GM23338 (cell line): ENCODE measurements at places on chromosomes 2 and 18. TPM values are rescaled to one million over a fixed set of nuclear protein-coding genes. Genes with fewer than 3 reads are reported as not detected.

The SERPINB4 gene
- 1.1 and 1.2 TPM in 2 replicates for total RNA-seq

The TOGARAM2 gene
- total RNA-seq: 0.47 and 1.8 TPM in 2 replicates

The RALB gene
- 16.4 and 17.4 TPM in 2 replicates for total RNA-seq

The FAP gene
- total RNA-seq: not detected in 2 replicates

The MC4R gene
- total RNA-seq: not detected in 2 replicates

The ABCG8 gene
- 0.31 and 0.35 TPM in 2 replicates for total RNA-seq

The ASB18 gene
- not detected in 2 replicates for total RNA-seq

The GKN2 gene
- total RNA-seq: not detected in 2 replicates

The FAM110C gene
- 20.9 and 24.8 TPM in 2 replicates for total RNA-seq

The PFN4 gene
- total RNA-seq: 0.28 TPM in 1 of 2 replicates, not detected in the other

The RAB6C gene
- not detected in 2 replicates for total RNA-seq

The ELOA2 gene
- total RNA-seq: not detected in 2 replicates

The ZSWIM2 gene
- total RNA-seq: not detected in 2 replicates

The STARD6 gene
- not detected in 2 replicates for total RNA-seq

The COLEC12 gene
- 3.2 and 4.0 TPM in 2 replicates for total RNA-seq

The PROKR1 gene
- total RNA-seq: 5.2 and 5.3 TPM in 2 replicates

- no peak overlapping the region for H3K27ac ChIP-seq
- H3K36me3 ChIP-seq: no peaks in the 10 kb centered on the region
Measured at GRCh38 chr2:187055463-187055862, 206.5 kb upstream of the ZSWIM2 start.

DNA sequence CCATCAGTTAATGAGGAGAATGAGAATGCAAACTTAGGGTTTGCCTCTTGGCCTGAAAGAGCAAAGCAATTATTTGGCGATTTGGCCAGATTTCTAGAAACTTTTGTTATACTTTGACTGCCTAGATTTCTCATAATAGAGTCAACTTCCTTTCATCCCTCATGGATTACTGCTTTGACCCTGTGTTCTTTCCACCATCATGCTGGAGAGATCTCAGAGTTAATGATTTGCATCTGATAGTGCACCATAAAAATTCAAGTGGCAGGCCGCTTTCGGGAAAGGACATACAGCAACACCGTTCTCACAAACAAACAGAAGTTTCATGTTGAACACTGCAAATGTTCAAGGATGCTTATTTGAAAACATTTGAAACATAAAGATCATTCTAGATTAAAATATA lies 143.7 kb upstream of the ZFP36L2 start:
- no peak overlapping the region for H3K4me3 ChIP-seq
- no peak overlapping the region for H3K27ac ChIP-seq
- no peaks in the 10 kb centered on the region for H3K27me3 ChIP-seq
- no peaks in the 10 kb centered on the region for H3K36me3 ChIP-seq

- no peaks in the 10 kb centered on the region for H3K4me1 ChIP-seq
- no peaks in the 10 kb centered on the region for H3K36me3 ChIP-seq
- H3K27ac ChIP-seq: no peak overlapping the region
- no peak for DNase-seq
- no peaks in the 10 kb centered on the region for H3K27me3 ChIP-seq
Measured at GRCh38 chr2:9778471-9779316, 64.6 kb upstream of the TAF1B start.

DNA sequence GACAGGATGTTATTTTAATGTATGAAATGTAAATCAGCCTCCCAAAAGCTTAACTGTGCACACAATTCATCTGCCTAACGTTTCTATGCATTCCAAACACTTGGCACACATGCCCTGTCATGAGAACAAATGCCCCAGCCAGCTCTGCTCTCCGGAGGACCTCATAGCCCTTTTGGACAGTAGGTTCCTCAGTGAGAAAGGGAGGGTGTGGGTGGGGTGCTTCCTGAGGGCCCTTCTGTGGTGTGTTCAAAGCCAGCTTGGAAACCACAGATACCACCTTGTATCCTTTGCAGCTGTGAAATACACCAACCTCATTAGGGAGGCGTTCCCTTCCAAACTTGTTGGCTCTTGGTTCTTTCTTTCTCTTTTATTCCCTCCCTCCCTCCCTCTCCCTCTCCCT lies 102.2 kb upstream of the ASB18 start:
- no peak overlapping the region for H3K27ac ChIP-seq
- DNase-seq: no peak
- no peaks in the 10 kb centered on the region for H3K27me3 ChIP-seq

DNA sequence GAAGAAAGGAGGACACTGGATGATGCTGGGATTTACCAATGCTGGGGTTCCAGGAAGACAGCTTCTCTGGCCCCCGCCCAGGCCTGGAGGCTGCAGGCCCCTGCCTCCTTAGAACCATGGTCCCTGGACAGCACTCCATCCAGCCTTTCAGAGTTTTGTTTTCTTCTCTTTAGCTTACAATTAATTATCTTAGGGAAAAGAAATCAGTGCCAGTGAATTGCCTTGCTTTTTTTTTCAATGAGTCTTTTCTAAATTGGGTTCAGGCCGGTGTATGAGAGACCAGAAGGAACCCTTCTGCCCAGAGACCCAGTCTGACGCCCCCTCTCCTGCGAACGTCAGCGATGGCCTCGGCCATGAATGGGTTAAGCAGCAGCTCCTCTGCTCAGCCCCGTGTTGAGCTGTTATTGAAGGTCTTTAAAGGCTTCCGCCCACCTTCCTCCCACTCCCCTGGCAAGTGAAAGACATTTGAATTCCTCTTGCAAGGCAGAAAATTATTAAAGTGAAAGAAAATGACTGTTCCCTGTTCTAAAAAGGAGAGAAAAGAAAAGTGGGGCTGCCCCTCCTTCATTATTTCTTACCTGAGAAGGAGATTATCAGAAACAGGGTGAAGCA lies 65.7 kb upstream of the CHMP1B start:
- peak overlapping the region; percentile 39 for H3K4me3 ChIP-seq
- peaks cover 44% of the 10 kb centered on the region for H3K4me1 ChIP-seq
- peak; percentile 63 for DNase-seq
- H3K27me3 ChIP-seq: no peaks in the 10 kb centered on the region

GRCh38 chr2:98457045-98457696 lies 12.5 kb downstream of the INPP4A start:
- no peak overlapping the region for H3K4me3 ChIP-seq
- no peak for DNase-seq

GRCh38 chr18:58373481-58373880 lies 255.4 kb downstream of the ALPK2 start:
- H3K4me1 ChIP-seq: no peaks in the 10 kb centered on the region; the same call in 1 of the 2 replicates
- no peak overlapping the region for H3K4me3 ChIP-seq
- H3K36me3 ChIP-seq: peaks cover 13% of the 10 kb centered on the region; the same call in 1 of the 2 replicates
- H3K27ac ChIP-seq: no peak overlapping the region
- H3K27me3 ChIP-seq: no peaks in the 10 kb centered on the region

- H3K4me3 ChIP-seq: no peak overlapping the region
- no peaks in the 10 kb centered on the region for H3K27me3 ChIP-seq
- no peaks in the 10 kb centered on the region for H3K4me1 ChIP-seq
Measured at GRCh38 chr2:160826496-160826895, 332.9 kb upstream of the RBMS1 start.

- H3K4me1 ChIP-seq: peaks cover 4% of the 10 kb centered on the region
- H3K4me3 ChIP-seq: no peak overlapping the region
- DNase-seq: no peak
- no peak overlapping the region; the same call in 1 of the 2 replicates for H3K27ac ChIP-seq
- peaks cover 30% of the 10 kb centered on the region for H3K36me3 ChIP-seq
Measured at GRCh38 chr18:74154716-74155115, 6.4 kb downstream of the TIMM21 start.

- H3K27me3 ChIP-seq: no peaks in the 10 kb centered on the region
- no peaks in the 10 kb centered on the region for H3K36me3 ChIP-seq
- H3K27ac ChIP-seq: no peak overlapping the region
- peak; percentile 20 for DNase-seq
- H3K4me3 ChIP-seq: no peak overlapping the region
Measured at GRCh38 chr2:237315170-237315828, 98.7 kb downstream of the COL6A3 start.

DNA sequence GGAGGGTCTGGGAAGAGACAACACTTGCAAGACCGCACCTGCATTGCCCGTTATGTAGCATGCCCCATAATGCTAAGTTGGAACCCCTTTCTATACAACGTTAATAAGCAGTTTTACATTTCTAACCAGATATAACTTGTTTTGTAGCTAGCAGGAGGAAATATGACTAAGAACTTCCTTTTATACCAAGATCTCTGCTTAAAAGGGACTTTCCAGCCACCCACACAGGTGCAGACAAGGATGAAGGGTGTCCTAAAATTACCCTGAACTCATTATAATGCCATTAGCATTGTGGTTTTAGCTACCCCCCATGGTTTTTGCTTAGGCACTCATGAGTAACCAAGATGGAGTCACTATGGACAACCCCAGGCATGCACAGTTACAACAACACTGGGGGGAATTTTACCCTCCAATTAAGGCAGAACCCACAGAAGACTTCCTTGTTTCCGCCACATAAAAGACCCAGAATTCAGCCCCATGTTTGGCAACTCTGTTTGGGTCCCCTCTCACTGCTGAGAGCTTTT lies 362.8 kb downstream of the CBLN2 start:
- no peak overlapping the region for H3K27ac ChIP-seq
- 0 out of 2 replicates have a peak, but pooled peaks cover 4% of the 10 kb centered on the region for H3K36me3 ChIP-seq
- DNase-seq: no peak

DNA sequence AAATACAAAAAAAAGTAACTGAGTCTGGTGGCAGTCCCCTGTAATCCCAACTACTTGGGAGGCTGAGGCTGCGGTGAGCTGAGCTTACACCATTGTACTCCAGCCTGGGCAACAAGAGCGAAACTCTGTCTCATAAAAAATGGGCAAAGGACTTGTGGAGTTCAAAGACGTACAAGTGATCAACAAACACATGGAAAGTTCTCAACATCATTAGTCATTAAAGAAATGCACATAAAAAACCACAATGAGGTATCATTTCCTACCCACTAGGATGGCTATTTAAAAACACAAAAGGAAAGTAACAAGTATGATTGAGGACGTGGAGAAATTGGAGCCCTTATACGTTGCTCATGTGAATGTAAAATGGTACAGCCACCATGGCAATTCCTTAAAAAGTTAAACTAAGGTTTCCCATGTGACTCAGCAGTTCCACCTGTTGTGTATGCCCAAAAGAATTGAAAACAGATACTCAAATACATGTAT lies 52.3 kb downstream of the RAB10 start:
- no peaks in the 10 kb centered on the region for H3K27me3 ChIP-seq
- no peak for DNase-seq
- peaks cover 34% of the 10 kb centered on the region for H3K4me1 ChIP-seq

DNA sequence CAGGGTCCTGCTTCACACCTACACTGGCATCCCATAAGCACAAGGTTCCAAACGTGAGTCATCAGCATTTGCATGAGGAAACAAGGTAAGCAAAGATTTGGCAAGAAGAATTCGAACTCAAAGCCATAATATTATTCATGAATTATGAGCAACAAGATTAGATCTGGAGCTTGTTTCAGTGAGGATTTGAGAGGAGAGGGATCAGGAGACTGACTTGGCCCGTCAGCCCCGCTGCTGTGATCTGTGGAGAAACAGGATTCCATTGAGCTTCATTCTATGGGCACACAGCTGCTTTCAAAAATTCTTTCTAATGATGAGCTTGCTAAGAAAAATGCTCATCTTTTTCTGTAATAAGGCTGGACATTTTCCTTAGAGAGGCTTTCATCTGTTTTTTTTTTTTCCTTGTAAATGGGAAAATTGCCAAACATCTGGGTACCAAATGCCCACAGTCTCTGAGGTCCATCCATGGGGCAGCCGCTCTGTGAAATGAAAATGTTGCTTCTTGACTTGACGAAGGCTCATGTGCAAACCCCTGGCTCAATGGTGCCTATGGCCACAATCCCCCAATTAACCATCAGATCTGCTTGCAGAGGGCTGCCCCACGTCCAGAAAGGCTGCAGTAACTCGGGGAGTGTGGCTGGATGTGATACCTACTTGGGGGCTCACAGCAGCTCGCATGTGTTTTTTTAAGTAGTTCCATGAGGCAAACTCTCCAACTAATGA lies 179.3 kb downstream of the TMEM18 start:
- no peaks in the 10 kb centered on the region for H3K27me3 ChIP-seq
- H3K4me1 ChIP-seq: no peaks in the 10 kb centered on the region
- no peaks in the 10 kb centered on the region for H3K36me3 ChIP-seq
- DNase-seq: no peak
- no peak overlapping the region for H3K4me3 ChIP-seq

- no peaks in the 10 kb centered on the region for H3K27me3 ChIP-seq
- H3K36me3 ChIP-seq: no peaks in the 10 kb centered on the region
Measured at GRCh38 chr2:29314816-29315571, 199.8 kb downstream of the CLIP4 start.

GRCh38 chr18:55523001-55523400 lies 65.0 kb downstream of the TCF4 start:
- no peaks in the 10 kb centered on the region for H3K36me3 ChIP-seq
- no peak overlapping the region for H3K4me3 ChIP-seq
- DNase-seq: no peak
- no peak overlapping the region for H3K27ac ChIP-seq
- peaks cover 23% of the 10 kb centered on the region for H3K4me1 ChIP-seq

- H3K4me1 ChIP-seq: peaks cover 13% of the 10 kb centered on the region; the same call in 1 of the 2 replicates
- no peak for DNase-seq
- H3K27me3 ChIP-seq: no peaks in the 10 kb centered on the region
- no peak overlapping the region for H3K4me3 ChIP-seq
Measured at GRCh38 chr2:96959406-96960110, 26.8 kb downstream of the FAM178B start.

DNA sequence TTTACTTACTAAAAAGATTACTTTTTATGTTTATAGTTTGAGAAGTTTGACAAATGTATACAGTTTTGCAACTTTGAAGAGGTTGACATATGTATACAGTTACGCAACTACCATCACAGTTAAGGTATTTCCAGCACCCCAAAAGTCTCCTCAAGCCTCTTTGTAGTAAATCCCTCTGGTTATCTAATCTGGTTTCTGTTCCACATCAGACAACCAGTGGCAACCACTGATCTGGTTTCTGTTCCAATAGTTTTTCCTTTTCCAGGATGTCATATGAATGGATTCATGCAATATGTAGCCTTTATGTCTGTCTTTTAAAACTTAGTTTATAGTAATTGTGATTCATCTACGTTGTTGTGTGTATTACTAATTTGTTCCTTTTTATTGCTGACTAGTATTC lies 23.5 kb downstream of the IFIH1 start:
- H3K27me3 ChIP-seq: no peaks in the 10 kb centered on the region
- H3K4me1 ChIP-seq: no peaks in the 10 kb centered on the region
- no peak overlapping the region for H3K4me3 ChIP-seq
- H3K27ac ChIP-seq: no peak overlapping the region
- no peak for DNase-seq
- no peaks in the 10 kb centered on the region for H3K36me3 ChIP-seq

- no peaks in the 10 kb centered on the region for H3K36me3 ChIP-seq
- peak; percentile 63 for DNase-seq
- no peak overlapping the region for H3K4me3 ChIP-seq
- no peaks in the 10 kb centered on the region for H3K27me3 ChIP-seq
Measured at GRCh38 chr2:168639441-168639898, 163.0 kb upstream of the NOSTRIN start.

GRCh38 chr2:46424937-46425336 lies 54.4 kb upstream of the TMEM247 start:
- H3K36me3 ChIP-seq: no peaks in the 10 kb centered on the region
- no peak for DNase-seq
- H3K27ac ChIP-seq: no peak overlapping the region
- no peak overlapping the region for H3K4me3 ChIP-seq
- no peaks in the 10 kb centered on the region for H3K4me1 ChIP-seq
